ENCODE measurements at places on chromosomes 12 and 14. TPM values are rescaled to one million over a fixed set of nuclear protein-coding genes. Genes with fewer than 3 reads are reported as not detected.

The SOAT2 gene
- total RNA-seq: 0.80 TPM

The TRMT5 gene
- total RNA-seq: 11.4 TPM

The CDKN1B gene
- total RNA-seq: 95.2 TPM

DNA sequence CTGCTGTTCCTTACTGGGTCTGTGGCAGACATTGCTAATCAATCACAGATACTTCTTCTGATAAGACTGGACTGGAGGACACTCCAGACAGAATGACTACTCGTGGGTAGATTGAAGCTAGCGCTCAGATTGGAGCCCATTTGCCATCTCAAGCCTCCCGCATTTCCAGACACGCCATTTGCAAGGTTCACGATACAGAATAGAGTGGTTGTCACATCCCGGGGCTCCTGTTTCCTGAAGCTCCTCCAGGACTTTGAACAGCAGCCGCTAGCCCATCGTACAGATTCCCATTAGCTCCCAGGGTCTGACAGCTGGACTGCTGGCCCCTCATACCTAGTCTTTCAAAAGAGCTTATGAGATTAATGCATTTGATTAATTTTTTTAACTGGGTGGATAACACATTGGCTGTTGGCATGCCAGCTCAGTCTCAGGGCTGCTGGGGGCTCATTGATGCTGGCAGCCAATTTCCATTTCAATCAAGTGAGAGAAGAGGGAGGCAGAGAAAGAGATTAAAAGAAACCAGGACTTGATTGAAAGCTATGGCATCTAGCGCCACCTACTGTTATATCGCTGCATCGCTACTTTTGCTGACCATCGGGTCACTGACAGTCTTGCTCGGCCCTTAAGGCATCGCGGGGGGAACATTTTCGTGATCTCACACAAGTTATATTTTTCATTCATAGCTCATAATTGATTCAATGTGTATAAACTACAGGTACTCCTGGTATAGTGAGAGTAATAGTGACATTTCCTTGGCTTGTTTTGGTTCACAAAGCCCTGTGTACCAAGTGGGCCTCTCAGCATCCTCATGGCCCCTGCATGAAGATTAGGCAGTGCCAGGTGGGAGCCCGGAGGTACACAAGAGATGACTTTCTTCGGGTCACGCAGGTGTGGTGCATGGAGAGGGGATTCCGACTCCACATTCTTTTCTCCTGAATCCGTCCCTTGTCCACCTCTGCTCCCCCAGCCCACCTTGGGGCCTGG lies 78.6 kb downstream of the CCDC60 start:
- H3K27ac ChIP-seq: no peak overlapping the region
- no peak overlapping the region for H3K4me3 ChIP-seq
- peaks cover 15% of the 10 kb centered on the region for H3K4me1 ChIP-seq
- H3K36me3 ChIP-seq: no peaks in the 10 kb centered on the region
- H3K27me3 ChIP-seq: no peaks in the 10 kb centered on the region

GRCh38 chr12:122471324-122472226 lies 29.2 kb downstream of the ZCCHC8 start:
- H3K36me3 ChIP-seq: peaks cover 45% of the 10 kb centered on the region
- no peaks in the 10 kb centered on the region for H3K27me3 ChIP-seq
- no peak overlapping the region for H3K27ac ChIP-seq
- H3K4me1 ChIP-seq: peaks cover 10% of the 10 kb centered on the region

DNA sequence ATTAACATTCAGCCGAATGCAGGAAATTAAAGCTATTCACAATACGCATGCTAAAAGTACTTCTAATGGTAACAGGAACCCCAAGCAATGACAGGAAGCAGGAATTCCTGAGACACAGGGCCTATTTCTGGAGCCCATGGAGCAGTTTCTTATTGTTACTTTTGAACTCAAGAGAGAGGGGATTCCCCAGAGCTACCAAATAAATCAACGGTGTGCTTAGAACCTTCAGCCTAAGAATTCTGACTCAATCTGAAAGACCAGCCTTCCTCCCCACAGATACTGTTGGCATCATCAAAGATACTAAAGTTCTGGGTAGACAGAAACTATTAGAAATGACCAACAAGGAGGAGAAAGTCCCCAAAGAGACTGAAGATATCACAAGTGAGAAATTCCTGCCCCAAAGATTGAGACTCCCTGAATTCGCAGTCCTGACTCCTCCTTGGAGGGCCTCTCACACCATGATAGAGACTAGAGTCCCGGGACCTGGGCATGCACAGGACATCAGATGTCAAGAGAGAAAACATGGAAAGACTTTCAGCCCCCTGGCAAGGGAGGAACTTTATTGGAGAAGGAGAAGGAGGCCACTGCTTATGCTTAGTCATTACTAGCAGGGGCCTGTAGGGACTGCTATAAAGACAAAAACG lies 32.7 kb downstream of the RTRAF start:
- H3K27ac ChIP-seq: no peak overlapping the region
- no peak overlapping the region for H3K4me3 ChIP-seq
- H3K4me1 ChIP-seq: peaks cover 11% of the 10 kb centered on the region
- no peaks in the 10 kb centered on the region for H3K36me3 ChIP-seq

DNA sequence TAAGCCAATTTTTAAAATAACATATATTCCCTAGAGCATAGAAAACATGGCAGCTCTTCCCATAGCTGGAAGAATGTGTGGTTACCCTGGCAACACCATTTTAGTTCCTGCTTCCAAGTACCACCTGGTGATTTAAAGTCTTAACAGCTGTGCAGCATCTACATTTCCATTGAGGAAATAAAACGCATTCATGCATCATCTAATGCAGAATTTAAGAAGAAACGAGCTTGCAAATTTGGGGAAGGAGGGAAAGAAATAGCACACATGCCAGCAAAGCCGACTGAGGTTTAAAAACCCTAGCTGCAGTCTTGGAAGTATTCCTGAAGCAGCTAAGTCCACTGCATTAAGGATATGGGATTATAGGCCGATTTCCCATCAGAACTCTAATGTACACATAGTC lies 22.8 kb upstream of the SLC38A2 start:
- peaks cover 9% of the 10 kb centered on the region for H3K4me1 ChIP-seq
- DNase-seq: no peak
- H3K27ac ChIP-seq: no peak overlapping the region
- H3K36me3 ChIP-seq: no peaks in the 10 kb centered on the region

Data from spleen (tissue), 13 donors.